Kidney (tissue), 22 donors: ENCODE measurements at places on chromosomes 7 and 10. TPM values are rescaled to one million over a fixed set of nuclear protein-coding genes. Genes with fewer than 3 reads are reported as not detected.

- no peak for DNase-seq
Measured at GRCh38 chr7:98309566-98309965, 28.1 kb downstream of the BRI3 start.

GRCh38 chr10:127577376-127578258, 28.5 kb downstream of the NPS start:
- no peak for DNase-seq

Gene SLC39A12
- 0.16 TPM for total RNA-seq

DNA sequence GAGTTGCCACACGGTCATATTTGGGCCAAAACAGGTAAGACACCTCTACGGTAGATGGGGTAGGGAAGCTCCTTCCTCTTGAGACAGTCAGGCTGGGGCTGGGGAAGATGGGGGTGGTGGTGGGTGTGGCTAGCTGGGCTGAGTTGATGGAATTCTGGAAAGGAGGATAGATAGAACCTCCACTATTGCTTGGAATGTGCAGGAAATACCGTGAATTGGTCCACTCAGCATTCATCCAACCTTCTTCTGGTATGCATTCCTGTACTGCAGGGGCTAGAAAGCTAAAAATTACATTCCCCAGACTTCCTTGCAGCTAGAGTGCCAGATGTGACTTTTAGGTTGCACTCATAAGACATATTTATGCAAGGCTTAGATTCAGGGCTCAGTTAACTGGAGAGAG, 24.8 kb downstream of the TLX1 start:
- no peak for DNase-seq

GRCh38 chr7:2151237-2151636, 81.5 kb downstream of the MAD1L1 start:
- DNase-seq: no peak

Gene ASZ1
- not detected for total RNA-seq
